ENCODE measurements at places on chromosomes 12 and 14.

DNA sequence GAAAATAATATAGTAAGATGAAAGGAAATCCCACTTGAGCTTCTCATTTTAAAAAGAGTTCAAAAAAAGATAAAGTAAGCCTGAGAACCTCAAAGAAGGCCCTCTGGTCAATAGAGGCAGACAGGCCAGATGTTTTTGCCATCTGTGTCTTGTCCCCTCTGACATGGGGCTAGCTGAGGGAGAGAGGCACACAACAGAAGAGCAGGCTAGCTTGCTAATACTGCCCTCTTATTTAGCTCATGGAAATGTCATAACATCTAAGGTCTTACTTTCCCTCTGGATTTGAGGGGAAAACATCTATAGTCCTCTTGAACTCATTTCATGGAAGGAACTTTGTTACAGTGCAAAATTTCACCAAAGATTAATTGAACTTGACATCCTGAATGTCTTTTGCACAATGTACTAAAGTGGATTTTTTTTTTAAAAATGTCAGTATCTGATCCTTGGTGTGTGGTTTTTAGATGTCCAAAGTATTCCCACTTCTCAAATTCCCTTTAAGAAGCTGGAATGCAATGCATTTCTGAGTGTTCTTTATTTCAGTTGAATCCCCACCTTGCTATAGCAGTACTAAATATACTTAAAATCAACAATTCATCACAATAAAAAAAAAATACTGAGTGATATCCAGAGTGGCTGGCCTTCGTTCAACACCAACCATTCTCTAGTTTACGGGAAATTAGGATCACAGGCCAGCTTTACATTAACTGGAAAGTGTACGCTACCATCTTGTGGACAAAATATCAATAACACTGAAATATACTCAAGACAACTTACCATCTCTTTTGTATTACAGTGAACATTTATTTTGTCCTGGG is 176.7 kb downstream of the PAH start:
- no peak for DNase-seq

DNA sequence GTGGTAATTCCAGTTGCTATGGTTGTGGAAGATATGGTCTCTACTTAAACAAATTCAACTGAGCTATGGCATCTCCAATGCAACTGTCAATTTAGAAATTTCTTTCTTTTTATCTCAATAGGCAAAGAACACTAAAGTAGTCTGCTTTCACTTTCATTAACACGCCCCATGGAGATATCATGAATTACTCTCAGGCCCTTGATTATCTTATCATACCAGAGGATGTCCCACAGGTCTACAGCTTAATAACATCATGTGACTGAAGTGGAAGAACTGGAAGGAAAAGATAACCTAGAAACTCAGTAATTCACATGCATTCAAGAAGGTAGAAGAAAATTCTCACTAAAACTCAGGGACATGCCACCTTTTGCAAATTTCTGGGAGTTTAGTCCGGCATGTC is 114.3 kb downstream of the FLRT2 start:
- no peak for DNase-seq

GRCh38 chr14:54857830-54858269 is 44.8 kb downstream of the GCH1 start:
- DNase-seq, result no peak

- no peak for DNase-seq
Measured at GRCh38 chr14:40983604-40984003, 623.1 kb upstream of the LRFN5 start.

- no peak for DNase-seq
Measured at GRCh38 chr12:91868054-91868453, 277.6 kb downstream of the BTG1 start.

DNA sequence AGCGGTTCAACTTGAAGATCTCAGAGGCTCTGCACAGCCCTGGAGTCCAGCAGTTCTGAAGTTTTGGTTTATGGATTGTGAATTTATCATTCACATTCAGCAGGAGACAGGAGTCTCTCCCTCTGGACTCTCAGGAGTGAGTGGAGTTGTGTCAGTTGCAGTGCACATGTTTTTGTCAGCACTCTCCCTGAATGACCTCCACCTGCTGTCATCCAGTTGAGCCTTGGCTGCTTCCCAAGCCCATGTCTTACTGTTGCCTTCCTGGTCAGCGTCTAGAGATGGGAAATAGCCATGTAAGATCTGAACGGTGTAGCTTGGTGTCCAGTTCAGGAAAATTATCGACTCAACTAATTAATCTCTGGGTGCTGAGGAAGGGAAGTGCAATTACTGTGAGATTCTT is 133.2 kb downstream of the PRKCH start:
- no peak for DNase-seq

DNA sequence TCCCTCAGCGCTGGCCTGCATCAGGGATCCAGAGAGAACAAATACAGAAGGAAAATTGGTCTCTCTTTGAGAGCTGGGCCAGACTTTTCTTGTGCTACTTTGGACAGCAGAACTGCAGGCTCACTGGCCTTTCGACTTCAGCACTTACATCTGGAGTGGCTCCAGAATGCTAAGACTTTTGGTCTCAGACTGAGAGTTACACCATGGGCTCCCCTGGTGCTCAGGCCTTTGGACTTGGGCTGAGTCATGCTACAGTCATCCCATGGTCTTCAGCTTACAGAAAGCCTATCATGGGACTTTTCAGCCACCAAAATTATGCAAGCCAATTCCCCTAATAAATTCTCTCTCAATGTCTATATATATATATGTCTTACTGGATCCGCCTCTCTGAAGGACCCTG is 9.0 kb upstream of the CD163 start:
- DNase-seq, result peak; percentile 82

GRCh38 chr12:547883-548470 is 88.2 kb downstream of the B4GALNT3 start:
- no peak for DNase-seq

DNA sequence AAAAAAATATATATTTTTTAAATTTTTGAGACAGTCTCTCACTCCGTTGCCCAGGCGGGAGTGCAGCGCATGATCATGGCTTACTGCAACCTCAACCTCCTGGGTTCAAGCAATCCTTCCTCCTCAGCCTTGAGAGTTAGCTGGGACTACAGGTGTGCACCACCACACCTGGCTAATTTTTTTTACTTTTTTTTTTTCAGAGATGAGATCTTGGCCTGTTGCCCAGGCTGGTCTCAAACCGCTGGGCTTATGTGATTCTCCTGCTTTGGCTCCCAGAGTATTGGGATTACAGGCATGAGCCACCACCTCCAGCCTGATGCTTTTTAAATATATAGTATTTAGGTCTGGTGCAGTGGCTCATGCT is 24.5 kb downstream of the MDM2 start:
- DNase-seq, result no peak

- DNase-seq, result no peak
Measured at GRCh38 chr12:17507336-17507735, 582.7 kb downstream of the RERGL start.

- DNase-seq, result no peak
Measured at GRCh38 chr12:12715459-12716150, 1.6 kb upstream of the CDKN1B start.

- DNase-seq, result no peak
Measured at GRCh38 chr14:78243187-78243586, 73.0 kb downstream of the NRXN3 start.

DNA sequence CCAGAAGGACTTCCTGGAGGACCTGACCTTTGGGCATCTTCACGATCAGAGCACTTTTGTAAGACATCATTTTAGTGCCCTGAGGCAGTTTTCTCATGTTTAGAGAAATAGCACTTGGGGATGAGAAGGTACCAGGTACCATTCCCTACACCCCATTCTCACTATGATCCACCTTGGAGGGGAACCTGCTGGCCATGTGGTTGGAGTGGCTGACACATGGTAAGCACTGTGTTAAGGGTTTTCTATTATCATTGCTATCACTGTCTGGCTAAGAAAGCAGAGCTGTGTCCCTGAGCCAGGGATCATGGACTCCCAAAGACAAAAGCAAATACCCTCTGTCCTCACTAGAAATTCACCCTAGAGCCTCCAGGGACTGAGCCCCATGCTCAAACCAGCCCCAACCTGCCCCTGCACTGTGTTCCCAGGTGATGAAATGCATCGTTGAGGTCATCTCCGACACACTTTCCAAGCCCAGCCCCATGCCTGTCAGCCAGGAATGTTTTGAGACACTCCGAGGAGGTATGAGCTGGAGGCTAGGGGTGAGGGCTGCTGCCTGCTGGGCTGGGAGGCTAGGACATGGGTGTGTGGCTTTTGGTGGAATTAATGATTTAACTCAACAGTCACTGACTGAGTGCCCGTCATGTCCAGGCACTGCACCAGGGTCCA is 3.4 kb downstream of the CHGA start:
- DNase-seq, result no peak

GRCh38 chr12:102990419-102990818 is 32.9 kb downstream of the ASCL1 start:
- DNase-seq, result no peak

DNA sequence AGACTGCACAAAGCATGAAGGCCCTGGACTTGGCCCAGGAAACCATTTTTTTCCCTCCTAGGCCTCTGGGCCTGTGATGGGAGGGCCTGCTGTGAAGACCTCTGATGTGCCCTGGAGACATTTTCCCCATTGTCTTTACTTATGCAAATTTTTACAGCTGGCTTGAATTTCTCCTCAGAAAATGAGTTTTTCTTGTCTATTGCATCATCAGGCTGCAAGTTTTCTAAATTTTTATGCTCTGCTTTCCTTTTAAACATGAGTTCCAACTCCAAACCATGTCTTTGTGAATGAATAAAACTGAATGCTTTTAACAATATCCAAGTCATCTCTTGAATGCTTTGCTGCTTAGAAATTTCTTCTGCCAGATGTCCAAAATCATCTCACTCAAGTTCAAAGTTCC is 43.7 kb upstream of the TRHDE start:
- no peak for DNase-seq

GRCh38 chr14:25944020-25944419 is 653.8 kb downstream of the NOVA1 start:
- DNase-seq, result no peak

GRCh38 chr12:3187846-3188770 is 110.9 kb downstream of the TSPAN9 start:
- no peak for DNase-seq

DNA sequence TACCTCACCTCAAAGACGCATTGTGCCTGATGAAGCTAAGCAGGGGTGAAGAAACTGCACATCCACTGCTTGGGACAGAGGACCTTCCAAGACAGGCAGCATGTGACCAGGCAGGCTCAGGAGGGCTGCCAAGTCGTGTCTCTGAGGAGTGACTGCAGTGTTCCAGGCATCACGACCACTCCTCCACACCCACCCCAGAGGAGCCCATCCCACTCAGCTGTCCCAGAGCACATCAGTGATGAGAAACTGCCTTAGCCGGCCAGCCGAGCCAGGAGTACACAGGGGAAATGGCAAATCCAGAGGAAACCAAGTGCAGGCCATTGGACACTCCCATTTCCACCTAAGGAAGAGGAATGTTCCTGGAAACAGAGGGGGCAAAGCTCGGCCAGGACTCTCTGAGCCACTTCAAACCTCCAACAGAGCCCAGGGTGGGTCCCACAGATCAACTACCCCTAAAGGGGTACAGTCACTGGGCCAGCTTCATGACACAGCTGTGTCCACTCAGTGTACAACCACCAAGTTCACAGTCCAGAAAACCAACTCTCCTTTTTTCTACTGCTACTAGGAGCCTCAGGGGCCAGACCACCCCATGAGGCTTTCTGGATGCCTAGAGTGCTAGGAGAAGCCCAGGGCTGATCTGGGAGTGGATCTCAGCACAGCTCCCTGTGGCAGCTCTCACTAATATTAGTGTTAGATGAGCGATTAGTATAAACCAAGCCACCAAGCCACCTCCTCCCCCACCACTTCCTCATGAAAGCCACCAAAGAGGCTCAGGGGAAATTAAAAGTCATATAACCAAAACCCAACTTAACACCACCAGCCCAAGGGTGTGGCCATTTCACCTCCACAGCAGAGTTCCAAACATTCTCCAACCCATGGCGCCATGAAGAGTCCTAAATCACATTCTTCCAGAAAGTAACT is 15.4 kb downstream of the PXN start:
- DNase-seq, result no peak

GRCh38 chr14:62691647-62692489 is 353.4 kb downstream of the KCNH5 start:
- no peak for DNase-seq

GRCh38 chr12:29562110-29562804 is 64.8 kb upstream of the OVCH1 start:
- no peak for DNase-seq

DNA sequence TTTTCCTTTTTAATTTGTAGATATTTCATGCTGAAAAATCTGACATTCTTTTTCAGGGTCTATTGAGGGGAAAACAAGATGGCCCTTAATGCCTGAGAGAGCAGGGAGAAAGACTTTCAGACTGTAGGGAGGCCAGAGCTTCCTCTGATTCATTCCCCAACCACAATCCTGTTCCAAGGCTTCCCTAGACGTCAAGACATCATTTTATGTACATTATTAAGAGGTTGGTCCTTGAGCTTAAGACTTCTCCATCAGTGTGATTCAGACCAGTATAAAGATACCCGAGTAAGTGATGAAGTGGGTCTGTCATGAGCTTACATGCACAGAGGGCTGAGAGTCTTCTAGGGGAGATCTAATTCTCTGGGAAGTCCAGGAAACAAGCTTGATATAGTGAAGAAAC is 57.3 kb downstream of the AVPR1A start:
- DNase-seq, result no peak

DNA sequence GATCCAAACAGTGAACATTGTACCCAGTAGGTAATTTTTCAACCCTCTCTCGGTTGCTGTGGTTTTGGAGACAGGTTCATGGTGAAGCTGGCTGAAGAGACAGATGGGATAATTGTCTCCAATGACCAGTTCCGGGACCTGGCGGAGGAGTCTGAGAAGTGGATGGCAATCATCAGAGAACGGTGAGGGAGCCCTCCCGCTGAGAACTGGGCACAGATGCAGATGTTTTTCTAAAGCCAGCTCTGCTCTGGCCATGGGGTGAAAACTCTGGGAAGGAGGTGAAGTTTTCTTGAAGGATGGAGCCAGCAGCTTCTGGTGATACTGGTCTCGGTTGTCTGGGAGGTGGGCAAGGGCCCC is 6.2 kb downstream of the KHNYN start:
- DNase-seq, result no peak

DNA sequence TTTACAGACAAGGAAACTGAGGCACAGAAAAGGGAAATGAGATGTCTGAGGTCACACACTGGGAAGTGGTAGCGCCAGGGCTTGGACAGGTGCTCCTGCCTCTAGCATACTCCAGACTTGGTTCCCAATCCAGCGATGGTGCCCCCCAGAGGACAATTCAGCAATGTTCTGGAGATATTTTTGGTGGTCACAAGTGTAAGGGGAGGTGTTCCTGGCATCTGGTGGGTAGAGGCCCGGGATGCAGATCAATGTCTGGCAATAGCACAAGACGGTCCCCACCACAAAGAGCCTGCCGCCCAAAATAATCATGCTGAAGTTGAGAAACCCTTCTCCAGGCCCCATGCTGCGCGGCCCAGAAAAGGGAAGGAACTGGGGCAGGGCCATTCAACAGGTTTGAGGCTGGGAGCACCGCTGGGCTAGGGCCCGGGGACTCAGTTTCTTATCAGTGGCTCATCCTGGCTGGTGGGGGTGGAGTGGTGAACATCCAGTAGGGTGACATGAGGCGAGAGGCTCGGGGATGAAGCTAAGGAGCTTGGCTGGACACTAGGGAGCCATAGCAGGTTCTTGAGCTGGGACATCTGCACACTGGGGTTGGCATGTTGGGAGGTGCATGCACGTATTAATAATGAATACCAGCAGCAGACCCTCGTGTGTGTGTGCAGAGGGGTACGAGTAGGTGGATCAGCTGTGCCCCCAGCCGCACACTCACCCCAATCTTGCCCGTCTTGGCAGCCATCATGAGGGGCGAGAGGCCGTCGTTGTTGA is 35.1 kb downstream of the TRPV4 start:
- no peak for DNase-seq

- no peak for DNase-seq
Measured at GRCh38 chr14:72049462-72049861, 117.2 kb downstream of the RGS6 start.

Measured in brain pericyte (primary cell).